Stimulated activated CD8-positive, alpha-beta memory T cell treated with anti-CD3 and anti-CD28 coated beads, Interleukin-7, amount 100 ng/mL, for 24 hours (primary cell): ENCODE measurements at places on chromosomes 5 and 9.

- DNase-seq = no peak
These were observed 278.5 kb downstream of the CCDC171 start for GRCh38 chr9:15831384-15831783.

DNA sequence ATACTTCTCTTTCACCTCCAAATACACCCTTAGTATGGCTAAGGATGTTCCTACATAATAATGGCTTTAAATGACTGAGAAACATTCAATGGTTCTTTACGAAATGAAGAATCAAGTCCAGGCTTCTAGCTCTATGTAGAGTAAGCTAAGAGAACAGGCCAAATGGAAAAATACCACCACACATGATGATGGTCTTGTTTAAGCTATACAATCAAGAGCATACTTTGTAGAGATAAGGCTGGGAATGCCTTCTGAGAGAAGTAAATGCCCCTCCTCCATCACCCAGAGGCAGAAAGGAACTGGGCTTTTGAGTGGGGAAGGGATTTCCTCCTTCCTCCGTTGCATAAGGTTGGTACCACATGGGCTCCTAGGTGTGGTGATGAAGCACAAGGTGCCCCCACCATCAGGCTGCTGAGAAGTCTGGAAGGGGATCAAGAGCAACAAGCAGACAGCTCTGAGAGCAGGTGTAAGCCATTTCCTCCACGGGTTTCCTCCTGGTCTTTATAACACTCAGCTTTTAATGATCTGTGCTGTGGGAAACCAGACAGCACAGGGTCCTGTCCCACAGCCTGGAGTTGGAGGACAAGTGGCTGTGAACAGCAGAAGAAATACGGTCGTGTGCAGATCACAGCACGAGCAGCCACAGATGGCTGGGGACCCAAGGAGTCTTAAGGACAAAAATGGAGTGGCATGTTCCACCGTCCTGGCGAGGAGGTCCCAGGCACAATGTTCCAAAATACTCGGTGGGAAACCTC lies 396.9 kb downstream of the CTNND2 start:
- DNase-seq = no peak

- no peak for DNase-seq
These were observed 36.3 kb downstream of the TSTD2 start for GRCh38 chr9:97596906-97597305.

DNA sequence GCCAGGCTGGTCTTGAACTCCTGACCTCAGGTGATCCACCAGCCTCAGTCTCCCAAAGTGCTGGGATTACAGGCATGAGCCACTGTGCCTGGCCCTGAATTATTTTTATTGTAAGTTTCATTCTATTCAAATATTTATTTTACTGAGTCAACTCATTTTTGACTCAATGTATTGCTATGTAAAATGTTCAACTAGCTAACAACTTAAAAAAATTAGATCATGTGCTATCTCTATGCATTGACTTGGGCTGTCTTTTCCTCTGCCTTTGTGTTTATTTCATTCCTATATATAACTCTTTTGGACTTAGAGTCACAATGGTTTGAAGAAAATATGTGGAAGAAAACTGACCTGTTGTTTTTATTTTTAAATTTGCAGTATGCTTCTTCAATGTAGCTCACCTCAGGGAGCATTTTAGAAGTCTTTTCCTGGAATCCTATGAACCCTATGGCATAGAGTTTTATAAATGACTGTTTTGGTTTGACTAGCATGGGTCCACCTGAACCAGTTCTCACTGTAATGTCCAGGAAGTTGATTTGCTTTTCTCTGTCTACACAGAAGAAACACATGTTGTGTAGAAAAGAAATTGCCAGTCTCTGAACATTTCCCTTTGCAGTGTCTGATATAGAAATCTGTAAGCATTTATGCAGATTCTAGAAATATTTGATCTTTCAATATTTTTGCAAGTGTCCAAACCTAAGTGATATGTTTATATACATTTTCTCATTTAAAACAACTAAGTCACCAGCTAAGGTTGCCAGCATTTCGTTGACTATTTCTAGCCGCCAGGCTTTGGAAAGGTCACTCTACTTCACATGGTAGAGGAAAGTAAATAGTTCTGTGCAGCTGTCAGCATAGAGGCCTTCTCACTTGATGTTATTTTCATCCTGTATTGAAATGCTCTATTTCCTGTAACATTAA lies 138.8 kb downstream of the PCSK1 start:
- DNase-seq = no peak
